Airway epithelial cell (primary cell): ENCODE measurements at places on chromosomes 2 and 18. TPM values are rescaled to one million over a fixed set of nuclear protein-coding genes. Genes with fewer than 3 reads are reported as not detected.

Gene ZNF2
- total RNA-seq: 2.8 and 5.8 TPM in 2 replicates

Gene SPC25
- 3.3 and 6.8 TPM in 2 replicates for total RNA-seq

Gene RTP5
- not detected in 2 replicates for total RNA-seq

Gene CXCR1
- not detected in 2 replicates for total RNA-seq

Gene DUSP2
- total RNA-seq: 4.9 and 6.5 TPM in 2 replicates

Gene TRIP12
- 85.0 and 92.0 TPM in 2 replicates for total RNA-seq

Gene DNAJB2
- 42.6 and 50.6 TPM in 2 replicates for total RNA-seq

Gene TRIM43
- not detected in 2 replicates for total RNA-seq

Gene SLC23A3
- 0.21 and 0.28 TPM in 2 replicates for total RNA-seq

Gene ZNF514
- 4.8 and 5.2 TPM in 2 replicates for total RNA-seq

Gene CD8A
- total RNA-seq: not detected in 2 replicates

Gene RNF138
- 16.7 and 28.0 TPM in 2 replicates for total RNA-seq

Gene ALK
- total RNA-seq: not detected in 2 replicates

Gene METTL5
- total RNA-seq: 78.2 and 93.7 TPM in 2 replicates

Gene ITPRIPL1
- 0.28 and 0.99 TPM in 2 replicates for total RNA-seq

Gene SEH1L
- total RNA-seq: 28.1 and 36.0 TPM in 2 replicates

Gene FAM110C
- 12.9 and 14.2 TPM in 2 replicates for total RNA-seq

Gene BCL11A
- total RNA-seq: 9.3 and 10.8 TPM in 2 replicates

Gene LAMA3
- 362 and 462 TPM in 2 replicates for total RNA-seq

Gene OSBPL1A
- total RNA-seq: 19.2 and 20.3 TPM in 2 replicates

Gene LONRF2
- total RNA-seq: not detected in 2 replicates
